COLO829 (cell line): ENCODE measurements at places on chromosomes 6 and 20.

- DNase-seq, result no peak
Observed at GRCh38 chr20:62171245-62171644, 11.6 kb upstream of the MTG2 start.

- DNase-seq, result no peak
Observed at GRCh38 chr20:20358801-20359200, 9.1 kb upstream of the INSM1 start.

- no peak for DNase-seq
Observed at GRCh38 chr6:9399916-9400315, 964.6 kb upstream of the SLC35B3 start.

- no peak for DNase-seq
Observed at GRCh38 chr6:27840572-27840971, 71.6 kb downstream of the OR2B2 start.

DNA sequence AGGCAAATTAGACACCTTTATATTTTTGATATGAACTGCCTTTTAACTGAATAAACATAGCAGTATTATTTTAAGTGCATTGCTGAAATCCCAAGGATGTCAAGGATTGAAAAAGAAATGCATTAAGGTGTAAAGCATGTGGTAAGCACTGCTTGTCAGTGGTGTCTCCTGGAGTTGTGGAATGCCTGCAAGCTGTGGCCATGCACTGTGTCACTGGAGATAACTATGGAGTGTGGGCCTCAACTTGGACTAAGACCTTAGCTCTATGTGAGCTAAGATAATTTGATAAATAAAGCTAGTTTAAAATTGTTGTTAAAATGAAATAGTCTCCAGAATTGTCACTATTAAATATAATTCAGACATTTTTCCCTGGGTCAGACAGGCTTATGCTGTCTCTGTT lies 156.6 kb upstream of the OPRM1 start:
- no peak for DNase-seq

GRCh38 chr20:35271904-35272303 lies 6.0 kb downstream of the MMP24OS start:
- DNase-seq, result no peak

GRCh38 chr6:1987640-1988039 lies 257.8 kb downstream of the GMDS start:
- DNase-seq, result peak; percentile 11

DNA sequence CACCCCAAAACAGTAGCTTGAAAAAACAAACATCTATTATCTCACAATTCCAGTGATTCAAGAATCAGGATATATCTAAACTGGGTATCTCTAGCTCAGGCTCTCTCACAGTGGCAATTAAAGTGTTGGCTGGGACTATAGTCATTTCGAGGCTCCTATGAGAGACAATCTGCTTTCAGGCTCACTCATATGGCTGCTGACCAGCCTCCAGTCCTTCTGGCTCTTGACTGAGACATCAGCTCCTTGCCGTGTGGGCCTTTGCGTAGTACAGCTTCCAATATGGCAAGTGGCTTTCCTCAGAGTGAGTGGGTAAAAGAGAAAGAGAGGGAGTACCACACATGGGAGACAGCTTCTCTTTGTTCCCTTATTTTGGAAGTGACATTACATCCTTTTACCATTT lies 327.2 kb downstream of the CENPW start:
- DNase-seq, result no peak

- no peak for DNase-seq
Observed at GRCh38 chr20:59318201-59318790, 17.9 kb downstream of the EDN3 start.

DNA sequence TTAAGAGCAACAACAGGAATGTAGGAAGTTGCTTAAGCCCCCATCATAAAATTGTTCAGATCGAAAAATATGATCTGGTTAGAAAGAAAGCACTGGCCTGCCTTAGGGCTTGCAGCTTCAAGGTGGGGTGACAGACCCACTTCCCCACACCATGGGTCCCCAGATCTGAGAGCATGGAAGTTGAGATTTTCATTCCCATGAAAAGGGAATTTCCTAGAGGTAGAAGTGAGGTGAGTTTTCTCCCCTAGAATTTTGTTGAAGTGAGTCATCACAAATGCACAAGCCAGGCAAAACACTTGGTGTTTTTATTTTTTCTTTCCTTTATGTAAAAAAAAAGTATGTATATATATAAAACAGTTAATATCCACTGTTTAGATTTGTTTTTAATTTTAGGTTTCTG lies 213.6 kb upstream of the SUPT3H start:
- DNase-seq, result no peak
